ENCODE measurements at places on chromosomes 3 and 15.

DNA sequence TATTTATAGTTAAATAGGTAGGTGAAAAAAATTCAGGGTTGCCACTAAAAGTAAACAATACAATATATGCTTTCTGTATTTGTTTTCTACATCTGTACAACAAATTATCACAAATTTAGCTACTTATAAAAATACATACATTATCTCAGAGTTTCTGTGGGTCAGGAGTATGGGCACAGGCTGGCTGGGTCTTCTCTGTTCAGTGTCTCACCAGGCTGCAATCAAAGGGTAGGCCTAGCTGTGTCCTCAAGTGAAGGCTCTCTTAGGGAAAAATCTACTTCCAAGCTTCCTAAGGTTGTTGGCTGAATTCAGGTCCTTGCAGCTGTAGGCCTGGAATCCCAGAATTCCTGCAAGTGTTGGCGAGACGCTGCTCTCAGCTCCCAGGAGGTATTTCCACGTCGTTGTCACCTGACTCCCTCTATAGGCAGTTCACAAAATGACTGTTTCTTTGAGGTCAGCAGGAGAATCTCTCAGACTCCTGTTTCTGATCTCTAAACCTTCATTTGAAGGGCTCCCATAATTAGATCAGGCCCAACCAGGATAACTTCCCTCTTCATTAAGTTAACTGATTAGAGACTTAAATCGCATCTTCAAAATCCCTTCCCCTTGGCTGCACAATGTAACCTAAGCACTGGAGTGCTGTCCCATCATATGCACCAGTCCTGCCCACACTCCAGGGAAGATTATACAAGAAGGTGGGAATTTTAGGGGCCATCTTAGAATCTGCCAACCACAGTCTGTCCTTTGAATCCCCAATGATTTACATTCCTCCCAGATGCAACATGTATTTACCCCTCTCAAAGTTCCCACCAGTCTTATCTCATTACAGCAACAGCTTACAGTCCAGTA, 296.6 kb downstream of the SUCLG2 start:
- DNase-seq = peak; percentile 60

DNA sequence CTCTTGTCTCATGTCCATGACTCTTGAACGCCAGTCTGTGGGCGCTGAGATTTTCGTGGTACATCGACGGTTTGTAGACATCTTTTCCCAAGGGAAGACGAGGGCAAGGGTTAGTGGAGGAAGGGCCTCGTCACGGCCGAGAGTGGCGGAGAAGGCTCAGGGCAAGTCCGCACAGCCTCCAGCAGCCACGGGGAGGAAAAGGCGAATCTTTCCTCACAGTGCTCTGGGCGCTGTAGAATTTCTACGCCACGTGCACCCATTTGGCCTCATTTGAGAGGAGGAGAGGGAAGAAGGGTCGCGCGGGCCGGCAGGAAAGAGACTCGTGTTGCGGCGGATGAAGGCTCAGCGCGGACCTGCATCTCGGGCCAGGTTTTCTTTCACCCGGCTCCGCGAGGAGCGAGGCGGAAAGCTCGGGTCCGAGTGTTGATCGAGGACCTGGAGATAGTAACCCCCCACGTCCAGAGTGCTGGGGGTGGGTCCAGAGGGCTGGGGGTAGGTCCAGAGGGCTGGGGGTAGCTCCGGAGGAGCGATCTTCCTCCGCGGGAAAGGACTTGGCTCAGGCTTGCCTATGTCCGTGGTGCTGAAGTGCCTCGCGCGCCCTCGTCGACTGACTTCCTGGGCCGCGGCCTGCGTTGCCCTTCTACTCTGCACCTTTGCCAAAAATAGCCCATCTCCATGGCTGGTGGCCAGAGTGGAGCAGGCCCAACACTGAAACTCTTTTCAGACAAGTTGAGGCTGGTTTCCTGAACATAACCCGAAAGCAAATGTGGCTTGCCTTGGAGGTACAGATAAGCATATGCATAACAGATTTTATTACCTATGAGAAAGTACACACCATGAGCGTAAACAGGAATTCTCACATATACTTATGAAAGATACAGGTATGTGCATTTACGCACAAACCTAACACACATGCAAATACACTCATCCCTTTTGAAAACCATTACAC, 1.1 kb downstream of the SLC35G2 start:
- peak; percentile 78 for DNase-seq

DNA sequence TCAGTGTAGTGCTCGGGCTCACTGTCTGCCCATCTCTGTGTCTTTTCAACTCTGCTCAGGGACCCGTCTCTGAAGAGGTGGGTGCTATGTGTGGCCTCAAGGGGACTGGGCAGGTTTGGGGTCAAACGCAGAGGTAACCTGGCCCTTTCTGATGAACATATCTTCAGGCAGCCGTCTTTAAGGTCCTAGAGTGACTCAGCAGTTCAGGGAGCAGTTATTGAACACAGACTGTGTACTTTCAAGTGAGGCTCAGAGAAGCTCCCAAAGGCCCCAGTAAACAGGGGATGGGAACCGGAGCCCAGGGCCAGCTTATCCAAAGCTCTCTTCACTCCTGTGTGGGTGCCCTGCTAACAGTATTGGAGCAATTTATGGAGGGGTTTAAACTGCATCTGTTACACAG, 73.1 kb downstream of the WDR76 start:
- no peak for DNase-seq

GRCh38 chr3:14131134-14131533, 6.3 kb downstream of the TMEM43 start:
- no peak for DNase-seq

DNA sequence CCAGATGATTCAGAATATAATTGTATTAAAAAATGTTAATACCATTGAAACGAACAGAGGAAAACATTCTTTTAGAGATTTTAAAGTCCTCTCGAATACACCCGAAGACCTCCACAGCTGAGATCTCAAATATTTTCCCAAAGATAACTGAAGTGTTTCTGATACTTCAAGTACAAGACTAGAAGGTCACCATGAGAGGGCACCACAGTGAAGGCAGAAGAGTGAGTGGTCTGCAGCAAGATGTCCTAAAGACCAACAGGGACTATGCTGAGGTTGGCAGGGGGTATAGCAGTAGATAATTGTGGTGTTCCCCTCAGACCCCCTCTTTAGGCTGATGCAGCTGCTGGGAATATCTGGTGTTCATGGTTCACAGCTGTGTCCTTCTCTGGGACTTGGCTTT, 156.5 kb downstream of the PDCD6IP start:
- peak; percentile 24 for DNase-seq

DNA sequence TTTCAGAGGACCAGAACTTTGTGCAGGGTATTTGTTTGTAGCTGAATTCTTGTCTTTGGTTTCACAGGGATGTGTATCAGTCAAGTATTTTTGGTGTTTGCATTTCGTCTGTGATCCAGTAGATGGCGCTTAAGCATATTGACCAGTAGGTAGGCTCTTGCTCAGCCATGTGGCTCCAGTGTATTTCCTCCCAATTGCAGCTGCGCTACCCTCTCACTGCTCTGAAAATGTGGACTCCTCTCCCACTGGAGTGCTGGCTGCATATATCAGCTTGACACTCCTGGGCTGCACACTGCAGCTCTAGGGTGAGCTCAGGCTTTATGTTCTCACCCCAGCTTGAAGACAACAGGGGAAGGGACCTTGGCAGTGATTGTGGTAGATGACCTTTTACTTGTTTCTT, 1264.3 kb upstream of the ALCAM start:
- DNase-seq = peak; percentile 64

GRCh38 chr3:73094951-73095350, 33.5 kb downstream of the EBLN2 start:
- DNase-seq = no peak

- DNase-seq = no peak
Measured at GRCh38 chr3:64571982-64572381, 115.8 kb downstream of the ADAMTS9 start.

DNA sequence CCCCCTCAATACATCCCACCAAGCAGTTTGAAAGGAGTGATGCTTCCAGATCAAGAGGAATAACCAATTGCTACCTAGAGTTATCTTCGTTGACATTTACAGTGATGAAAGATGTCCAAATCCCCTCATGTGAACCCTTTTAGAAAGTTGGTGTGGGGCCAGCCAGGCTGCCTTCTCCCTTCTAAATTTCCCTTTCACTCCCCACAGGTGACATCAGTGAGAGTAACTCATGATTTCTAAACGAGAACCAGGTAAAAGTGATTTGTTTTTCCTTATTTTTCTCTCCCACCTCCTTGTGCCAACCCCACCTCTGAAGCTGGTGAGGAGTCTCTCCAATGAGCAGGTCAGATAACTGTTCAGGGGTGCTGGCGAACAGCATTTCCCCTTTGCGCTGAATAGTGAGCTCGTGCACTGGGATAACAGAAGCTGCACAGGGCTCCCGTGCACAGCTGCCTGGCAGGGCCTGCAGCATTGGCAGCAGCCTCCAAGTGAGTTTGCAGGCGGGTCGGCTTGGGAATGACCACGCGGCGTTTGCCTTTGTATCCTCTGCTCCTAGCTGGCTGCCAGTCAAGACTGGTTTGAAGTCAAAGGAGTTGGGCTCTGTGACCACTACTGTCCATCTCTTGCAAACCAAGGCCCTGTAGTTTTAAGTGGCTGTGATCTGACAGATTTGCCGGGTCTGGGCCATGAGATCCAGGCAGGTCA, 70.2 kb upstream of the CORO2B start:
- DNase-seq = no peak

- DNase-seq = no peak
Measured at GRCh38 chr3:29494305-29495036, 213.6 kb downstream of the RBMS3 start.

DNA sequence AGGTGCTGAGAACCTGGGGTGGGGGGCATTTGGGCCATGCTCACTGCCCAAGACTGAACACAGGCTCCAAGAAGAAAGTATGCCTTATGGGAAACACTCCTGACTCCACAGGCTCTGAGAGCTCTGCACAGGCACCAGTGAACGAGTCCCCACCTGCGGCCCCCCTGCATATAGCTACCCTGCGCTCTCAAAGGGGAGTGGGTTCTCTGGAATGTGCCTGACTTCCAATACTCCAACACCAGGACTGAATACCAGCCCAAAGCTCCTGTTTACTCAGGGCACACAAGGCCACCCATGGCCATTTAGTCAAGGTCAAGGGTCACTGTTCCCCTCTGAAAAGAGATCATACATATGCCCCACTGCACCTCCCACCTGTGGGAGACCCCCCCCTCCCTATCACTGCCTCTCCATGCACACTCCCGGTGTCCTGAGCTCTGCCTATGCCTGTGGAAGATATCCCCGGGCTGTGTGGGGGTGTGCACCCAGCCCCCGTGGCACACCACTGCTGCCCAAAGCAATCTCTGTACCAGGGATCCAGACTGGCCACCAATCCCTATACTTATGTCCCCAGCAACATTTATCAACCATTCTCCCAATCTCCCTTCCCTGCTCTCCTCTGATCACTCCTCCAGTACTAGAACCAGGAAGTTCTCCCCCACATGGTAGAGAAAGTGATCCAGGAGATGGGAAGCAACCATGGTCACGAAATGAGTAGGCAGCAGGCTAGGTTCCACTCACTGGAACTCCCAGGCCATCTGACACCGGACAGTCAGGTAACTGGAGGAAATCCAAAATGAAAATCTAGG, 1.5 kb upstream of the PLXNB1 start:
- DNase-seq = no peak

GRCh38 chr3:45554006-45554666, 40.4 kb upstream of the LIMD1 start:
- no peak for DNase-seq

DNA sequence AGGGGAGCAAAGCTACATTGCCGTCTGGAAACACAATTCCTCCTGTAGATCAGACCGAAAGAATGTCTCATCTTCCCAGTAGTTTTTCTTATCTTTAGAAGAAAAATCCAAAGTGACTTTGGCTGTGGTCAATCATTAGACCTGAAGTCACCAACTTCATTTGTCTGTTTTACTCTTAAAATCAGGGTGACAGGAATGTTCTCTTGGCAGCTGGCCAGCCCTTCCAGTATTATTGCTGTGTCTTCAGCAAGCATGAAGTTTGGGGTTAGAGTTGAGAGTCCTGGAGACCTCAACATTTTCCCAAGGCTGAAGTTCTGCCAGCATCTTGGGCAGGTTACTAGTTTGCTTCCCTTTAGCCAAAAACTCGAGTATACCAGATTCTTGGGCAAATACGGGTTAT, 32.5 kb downstream of the RSL24D1 start:
- DNase-seq = no peak

DNA sequence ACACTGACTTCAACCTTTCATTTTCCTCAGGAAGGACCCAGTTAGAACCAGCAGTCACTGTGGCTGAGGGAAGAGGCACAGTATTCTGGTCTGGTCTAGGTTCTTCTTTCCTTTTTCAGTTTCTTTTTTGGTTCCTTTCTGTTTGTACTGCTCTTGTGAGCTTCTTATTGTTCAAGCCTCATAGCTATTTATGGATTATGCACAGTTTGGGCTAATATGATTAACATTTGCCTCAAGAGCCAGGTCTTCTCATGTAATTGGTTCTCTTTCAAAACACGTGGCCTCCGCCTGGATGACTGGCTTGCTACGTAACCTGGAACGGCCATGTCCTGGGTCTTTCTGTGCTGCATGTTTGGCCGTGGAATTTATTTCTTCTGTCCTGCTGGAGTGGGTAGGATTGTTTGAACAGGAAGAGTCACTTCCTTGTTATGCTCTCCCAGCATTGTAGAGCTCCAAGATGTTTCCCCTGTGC, 43.3 kb downstream of the RBMS3 start:
- peak; percentile 27 for DNase-seq

GRCh38 chr3:51942603-51943450, 664 bp downstream of the PARP3 start:
- DNase-seq = peak; percentile 67

- DNase-seq = no peak
Measured at GRCh38 chr3:193010191-193010590, 92.5 kb upstream of the MB21D2 start.

- DNase-seq = no peak
Measured at GRCh38 chr3:138949445-138950005, 2.5 kb downstream of the FOXL2NB start.

GRCh38 chr3:128993461-128994172, at the start of gene CFAP92:
CFAP92 (minus strand) TSS chr3:128994076; CDS start chr3:128993304, 772 bp downstream.
- DNase-seq = peak; percentile 80

GRCh38 chr3:123083383-123084124, 16.7 kb downstream of the PDIA5 start:
- DNase-seq = no peak

DNA sequence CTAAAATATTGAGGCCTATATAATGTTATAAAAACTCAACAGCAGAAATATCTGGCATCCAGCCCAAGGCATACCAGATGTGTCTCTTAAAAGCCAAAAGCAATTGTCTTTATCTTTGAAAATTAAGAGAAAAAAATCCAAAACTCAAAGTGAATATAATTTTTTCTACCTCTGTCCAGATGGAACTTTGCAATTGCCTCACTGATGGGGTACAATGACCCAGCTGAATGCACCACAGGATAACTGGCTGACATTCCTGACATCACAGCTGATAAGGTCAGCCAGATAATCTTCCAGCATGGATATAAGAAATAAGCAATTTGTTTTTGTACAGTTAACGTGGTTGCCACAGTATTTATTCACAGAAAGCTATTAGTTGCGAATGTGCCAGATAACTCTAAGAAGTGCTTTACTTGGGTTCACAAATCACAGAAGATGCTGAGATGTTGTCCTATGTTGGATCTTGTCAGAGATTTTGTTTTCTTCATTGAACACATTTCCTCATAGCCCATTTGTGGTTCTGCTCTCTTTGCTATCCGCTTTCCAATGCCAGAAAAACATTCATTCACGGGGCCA, 566.9 kb upstream of the CCDC54 start:
- no peak for DNase-seq
